ENCODE measurements at places on chromosomes 2 and 18.

- peak; percentile 60 for DNase-seq
Measured at GRCh38 chr18:7946734-7947377, 379.7 kb downstream of the PTPRM start.

- no peak for DNase-seq
Measured at GRCh38 chr2:121670181-121670580, 20.9 kb upstream of the CLASP1 start.

DNA sequence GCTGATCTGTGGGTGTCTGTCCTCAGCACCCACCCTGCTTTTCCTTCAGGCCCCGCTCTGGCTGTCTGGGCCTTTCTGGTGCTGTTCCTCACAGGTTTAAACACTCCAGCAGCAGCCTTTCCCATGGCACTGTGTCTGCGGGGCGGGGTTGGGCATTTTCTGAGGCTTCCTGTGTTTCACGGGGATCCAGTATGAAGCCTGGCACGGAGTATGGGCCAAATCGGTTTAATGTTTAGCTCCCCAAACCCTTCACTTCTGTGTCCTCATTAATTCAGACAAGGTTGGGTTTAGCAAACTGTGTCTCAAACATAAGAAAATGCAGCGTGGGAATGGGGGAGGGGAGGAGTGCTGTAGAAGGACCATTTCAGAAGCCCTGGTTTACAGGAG lies 44.9 kb downstream of the HPCAL1 start:
- DNase-seq = no peak

GRCh38 chr2:43158259-43158880 lies 68.0 kb downstream of the ZFP36L2 start:
- peak; percentile 79 for DNase-seq

GRCh38 chr18:62525608-62526007 lies 2.8 kb downstream of the ZCCHC2 start:
- no peak for DNase-seq

GRCh38 chr2:206937555-206937954 lies 1.8 kb upstream of the CPO start:
- DNase-seq = no peak

GRCh38 chr18:67385455-67385854 lies 131.1 kb downstream of the DSEL start:
- peak; percentile 9 for DNase-seq

DNA sequence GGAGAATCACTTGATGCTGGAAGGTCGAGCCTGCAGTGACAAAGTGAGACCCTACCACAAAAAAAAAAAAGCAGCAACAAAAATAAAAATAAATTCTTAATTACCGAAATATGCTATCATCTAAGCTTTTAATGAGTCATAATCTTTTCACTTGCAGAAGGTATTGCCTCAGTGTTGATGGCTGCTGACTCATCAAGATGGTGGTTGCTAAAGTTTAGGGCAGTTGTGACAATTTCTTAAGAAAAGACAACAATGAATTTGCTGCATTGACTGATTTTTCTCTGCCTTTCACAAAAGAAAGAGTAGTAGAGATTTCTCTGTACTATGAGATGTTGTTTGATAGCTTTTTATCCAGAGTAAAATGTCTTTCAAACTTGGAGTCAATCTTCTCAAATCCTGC lies 1809.0 kb downstream of the SUCLG1 start:
- DNase-seq = no peak

- peak; percentile 60 for DNase-seq
Measured at GRCh38 chr18:2104620-2105462, 466.5 kb downstream of the METTL4 start.

DNA sequence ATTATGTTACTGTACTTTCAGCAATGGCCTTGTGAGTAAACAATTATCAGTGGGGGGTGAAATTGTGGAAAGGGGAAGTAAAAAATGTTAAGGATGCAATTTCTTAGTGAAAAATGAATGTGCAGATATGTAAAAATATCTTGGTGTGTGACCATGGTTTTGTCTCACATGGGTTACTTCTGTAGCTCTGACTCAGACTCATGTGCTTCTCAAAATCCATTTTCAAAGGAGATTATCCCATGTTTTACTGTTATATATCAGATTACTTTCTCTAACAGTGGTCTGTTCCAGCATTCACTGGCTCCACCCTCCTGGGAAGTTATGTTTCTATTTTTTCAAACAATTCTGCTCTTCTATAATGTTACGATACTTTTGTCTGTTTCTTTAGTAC lies 298.2 kb upstream of the COL3A1 start:
- DNase-seq = peak; percentile 5

DNA sequence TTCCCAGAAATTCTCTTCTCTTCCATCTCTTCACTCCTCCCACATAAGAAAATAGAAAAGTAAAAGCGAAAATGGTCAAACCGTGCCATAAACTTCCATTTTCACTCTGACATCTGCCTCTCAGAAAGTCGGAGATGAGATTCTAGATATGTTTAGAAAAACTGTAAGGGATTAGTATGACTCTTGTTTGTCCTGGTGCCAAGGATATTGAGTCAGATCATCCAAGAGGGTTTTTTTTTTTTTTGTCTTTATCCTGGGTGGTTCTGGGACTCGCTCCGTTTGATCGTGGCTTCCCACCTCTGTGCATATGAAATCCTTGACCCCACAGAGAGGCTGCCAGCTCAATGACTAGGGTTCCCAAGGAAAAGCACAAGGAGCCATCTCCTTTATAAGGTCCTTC lies 17.3 kb downstream of the EN1 start:
- DNase-seq = peak; percentile 75

GRCh38 chr18:1906421-1906820 lies 664.9 kb downstream of the METTL4 start:
- no peak for DNase-seq

- no peak for DNase-seq
Measured at GRCh38 chr18:36126668-36127067, 2.5 kb downstream of the SLC39A6 start.

DNA sequence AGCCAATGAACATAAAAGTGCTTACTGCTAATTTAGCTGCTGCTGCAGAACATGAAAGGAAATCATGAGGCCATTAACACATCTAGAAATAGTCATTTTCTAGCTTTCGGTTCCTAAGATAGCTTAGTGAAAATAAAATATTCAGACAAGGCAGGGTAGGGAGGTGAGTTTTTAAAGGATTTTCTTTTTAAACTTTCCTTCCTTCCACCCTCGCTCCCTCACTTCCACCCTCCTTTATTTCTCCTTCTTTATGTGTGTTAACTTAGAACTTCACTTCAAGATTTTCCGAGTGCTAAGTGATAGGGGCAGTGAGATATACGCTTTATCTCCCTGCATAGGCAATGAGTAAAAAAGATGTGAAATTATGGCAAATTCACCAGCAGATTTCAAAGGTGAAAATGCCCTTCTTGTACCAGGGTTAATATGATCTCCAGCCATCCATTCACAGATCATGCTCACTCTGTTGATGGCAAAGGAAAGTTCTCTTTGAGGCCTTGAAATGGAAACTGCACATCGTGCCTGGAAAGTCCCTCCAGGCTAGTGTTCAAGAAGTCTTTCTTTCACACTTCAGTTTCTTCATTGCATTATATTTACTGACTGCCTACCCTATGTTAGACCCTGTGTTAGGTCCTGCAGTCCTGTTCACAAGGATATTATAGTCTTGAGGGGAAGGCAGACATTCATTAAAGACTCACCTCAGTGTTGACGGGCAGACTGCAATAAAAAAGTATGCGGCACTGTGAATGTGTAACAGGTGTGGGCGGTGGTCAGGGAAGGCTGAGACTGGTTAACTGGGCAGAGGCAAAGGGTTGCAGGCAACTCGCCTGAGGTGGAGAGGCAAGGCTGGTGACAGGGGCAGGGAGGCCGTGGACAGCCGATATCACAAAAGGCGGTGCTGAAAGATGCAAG lies 200.8 kb downstream of the PLCL1 start:
- DNase-seq = no peak

GRCh38 chr18:79579807-79580497 lies 99.7 kb upstream of the CTDP1 start:
- DNase-seq = no peak

DNA sequence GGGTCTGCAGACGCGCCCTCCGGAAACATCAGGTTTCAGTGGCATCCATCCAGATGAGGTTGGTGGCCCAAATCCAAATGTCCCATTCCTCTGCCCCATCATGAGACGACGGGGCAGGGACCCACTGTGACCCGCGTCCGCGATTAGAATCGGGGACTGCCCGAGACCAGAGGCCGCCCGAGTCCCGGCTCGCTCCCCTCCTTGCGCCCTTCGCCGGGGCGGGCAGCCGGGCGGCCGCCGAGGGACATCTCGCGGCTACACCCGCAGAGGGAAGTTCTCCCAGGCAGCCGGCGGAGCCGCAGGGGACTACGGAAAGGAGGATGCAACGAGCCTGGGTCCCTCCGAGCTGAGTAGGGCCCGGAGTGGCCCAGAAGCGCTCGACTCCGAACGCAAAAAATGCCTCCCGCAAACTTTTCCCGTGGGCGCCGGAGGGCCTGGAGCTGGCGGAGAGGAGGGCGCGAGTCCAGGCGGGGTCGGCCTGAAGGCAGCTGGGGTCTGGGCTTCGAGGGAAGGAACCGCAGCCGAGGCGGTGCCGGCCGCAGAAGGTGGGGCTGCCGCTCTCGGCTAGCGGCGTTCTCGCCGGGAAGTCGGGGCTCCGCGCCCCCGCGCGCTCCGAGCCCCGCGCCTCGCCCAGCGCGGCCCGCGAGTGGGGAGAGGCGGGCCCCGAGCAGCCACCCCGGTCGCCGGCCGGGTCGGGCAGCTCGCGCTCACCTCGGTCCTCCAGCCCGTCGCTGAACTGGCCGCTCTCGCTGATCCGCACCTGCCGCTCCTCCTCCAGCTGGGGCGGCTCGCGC lies 580 bp downstream of the TMEM163 start:
- no peak for DNase-seq

- peak; percentile 35 for DNase-seq
Measured at GRCh38 chr2:239959059-239959971, 65.8 kb downstream of the NDUFA10 start.

DNA sequence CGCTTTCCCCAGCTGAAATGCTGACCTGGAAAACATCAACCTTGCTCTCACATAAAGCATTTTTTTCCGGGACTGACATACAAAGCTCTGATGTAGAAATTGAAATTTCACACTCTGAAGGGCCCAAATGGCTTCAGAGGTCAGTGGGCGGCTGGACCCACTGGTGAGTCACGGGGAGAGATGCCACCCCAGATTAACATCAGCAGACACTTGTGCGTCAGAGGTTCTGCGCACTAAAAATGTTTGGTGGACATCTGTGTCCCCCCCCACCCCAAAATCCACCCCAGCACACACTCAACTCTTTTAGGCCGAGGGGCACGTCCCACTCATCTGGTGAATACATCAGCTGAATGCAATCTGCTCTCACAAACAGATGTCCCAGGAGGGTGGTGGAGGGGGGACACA lies 208.9 kb downstream of the ASB1 start:
- DNase-seq = peak; percentile 50

DNA sequence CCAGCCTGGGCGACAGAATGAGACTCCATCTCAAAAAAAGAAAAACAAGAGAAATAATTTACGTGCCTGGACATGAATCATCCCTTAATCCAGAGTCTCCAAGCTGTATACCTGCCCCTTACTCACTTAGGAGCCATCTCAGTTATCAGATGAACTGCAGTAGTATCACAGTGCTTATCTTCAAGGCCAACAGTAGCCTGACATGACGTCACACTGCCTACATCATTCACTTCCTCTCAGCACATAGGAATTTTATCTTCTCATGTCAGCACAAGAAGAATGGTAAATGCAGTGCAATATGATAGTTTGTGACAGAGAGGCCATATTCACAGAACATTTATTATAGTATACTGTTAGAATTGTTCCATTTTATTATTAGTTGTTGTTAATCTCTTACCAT lies 216.6 kb downstream of the SS18 start:
- no peak for DNase-seq

DNA sequence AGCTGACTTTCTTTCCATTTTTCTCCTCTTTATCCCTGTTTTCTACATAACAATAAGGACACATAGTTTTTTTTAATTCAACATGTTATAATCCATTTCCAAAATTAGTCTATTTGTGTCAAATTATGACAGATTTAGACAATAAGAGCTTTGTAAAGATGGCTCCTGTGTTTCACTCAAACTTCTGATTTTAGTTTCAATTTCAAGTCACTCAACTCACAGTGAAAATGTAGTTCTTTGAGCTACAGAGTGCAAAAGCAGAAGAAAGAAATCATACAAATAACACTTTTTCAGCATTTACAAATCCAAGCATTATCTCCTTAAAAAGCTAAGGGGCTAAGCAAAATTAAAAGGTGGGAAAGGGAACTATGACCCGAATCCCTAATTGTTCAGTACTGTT lies 340.7 kb upstream of the TRIB2 start:
- DNase-seq = no peak

- DNase-seq = peak; percentile 86
Measured at GRCh38 chr2:30408961-30409387, 38.1 kb upstream of the LCLAT1 start.

Measured in AG08395 (cell line).